ENCODE measurements at places on chromosomes 12 and 14. TPM values are rescaled to one million over a fixed set of nuclear protein-coding genes. Genes with fewer than 3 reads are reported as not detected.

- no peaks in the 10 kb centered on the region for H3K36me3 ChIP-seq
Measured at GRCh38 chr14:91399868-91400640, 17.6 kb downstream of the CCDC88C start.

DNA sequence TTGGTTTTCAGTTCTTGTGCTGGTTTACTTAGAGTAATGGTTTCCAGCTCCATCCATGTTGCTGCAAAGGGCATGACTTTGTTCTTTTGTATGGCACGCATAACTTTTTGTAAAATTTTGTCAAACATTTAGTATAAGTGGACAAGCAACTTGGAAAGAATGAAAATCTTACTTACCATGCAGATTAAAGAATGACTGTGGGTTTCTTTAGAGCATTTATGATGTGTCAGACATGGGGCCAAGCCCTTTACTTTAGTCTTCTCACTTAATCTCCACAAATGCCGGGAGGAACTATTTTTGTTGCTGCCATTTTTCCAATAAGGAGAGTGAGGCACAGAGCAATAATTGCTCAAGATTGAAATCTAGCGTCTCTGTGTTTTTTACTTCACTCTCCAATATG is 652.5 kb upstream of the TBX3 start:
- no peaks in the 10 kb centered on the region for H3K27me3 ChIP-seq
- H3K36me3 ChIP-seq: no peaks in the 10 kb centered on the region
- no peak overlapping the region for H3K4me3 ChIP-seq
- peaks cover 4% of the 10 kb centered on the region for H3K4me1 ChIP-seq
- no peak overlapping the region for H3K27ac ChIP-seq

DNA sequence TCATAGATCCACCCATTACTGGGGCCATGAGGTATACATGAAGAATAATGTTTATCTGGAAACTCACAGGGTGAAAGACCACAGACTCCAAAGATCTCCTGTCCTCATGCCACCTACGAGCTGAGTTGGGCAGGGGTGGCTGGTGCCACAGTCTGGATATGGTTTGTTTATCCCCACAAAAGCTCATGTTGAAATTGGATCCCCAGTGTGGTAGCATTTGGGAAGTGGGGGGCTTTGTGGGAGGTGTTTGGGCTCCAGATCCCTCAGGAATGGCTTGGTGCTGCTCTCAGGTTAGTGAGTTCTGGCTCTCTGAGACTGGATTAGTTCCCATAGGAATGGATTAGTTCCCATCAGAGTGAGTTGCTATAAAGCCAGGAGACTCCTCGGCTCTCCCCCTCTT is 192.3 kb upstream of the FSCB start:
- H3K4me1 ChIP-seq: no peaks in the 10 kb centered on the region
- no peaks in the 10 kb centered on the region for H3K36me3 ChIP-seq
- DNase-seq: no peak
- no peak overlapping the region for H3K4me3 ChIP-seq

DNA sequence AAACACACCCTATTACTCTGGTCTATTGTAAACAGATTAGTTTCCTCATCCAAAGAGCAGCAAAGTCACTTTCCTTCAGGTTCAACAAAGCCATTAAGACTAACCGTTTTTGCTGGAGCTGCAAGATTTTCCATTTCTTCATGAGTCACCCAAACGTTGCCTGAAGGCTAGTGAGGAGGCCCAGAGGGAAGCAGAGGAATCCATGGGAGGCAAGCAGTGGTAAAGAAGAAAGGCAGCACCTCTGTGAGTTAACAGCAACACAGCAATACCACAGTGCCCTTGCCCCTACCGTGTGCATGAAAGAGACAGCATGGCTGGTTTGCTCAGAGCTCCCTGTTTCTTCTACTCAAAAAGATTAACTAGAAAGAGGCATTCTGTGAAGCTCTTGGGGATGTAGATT is 206.3 kb downstream of the ACSS3 start:
- no peaks in the 10 kb centered on the region for H3K4me1 ChIP-seq
- DNase-seq: no peak
- H3K4me3 ChIP-seq: no peak overlapping the region

DNA sequence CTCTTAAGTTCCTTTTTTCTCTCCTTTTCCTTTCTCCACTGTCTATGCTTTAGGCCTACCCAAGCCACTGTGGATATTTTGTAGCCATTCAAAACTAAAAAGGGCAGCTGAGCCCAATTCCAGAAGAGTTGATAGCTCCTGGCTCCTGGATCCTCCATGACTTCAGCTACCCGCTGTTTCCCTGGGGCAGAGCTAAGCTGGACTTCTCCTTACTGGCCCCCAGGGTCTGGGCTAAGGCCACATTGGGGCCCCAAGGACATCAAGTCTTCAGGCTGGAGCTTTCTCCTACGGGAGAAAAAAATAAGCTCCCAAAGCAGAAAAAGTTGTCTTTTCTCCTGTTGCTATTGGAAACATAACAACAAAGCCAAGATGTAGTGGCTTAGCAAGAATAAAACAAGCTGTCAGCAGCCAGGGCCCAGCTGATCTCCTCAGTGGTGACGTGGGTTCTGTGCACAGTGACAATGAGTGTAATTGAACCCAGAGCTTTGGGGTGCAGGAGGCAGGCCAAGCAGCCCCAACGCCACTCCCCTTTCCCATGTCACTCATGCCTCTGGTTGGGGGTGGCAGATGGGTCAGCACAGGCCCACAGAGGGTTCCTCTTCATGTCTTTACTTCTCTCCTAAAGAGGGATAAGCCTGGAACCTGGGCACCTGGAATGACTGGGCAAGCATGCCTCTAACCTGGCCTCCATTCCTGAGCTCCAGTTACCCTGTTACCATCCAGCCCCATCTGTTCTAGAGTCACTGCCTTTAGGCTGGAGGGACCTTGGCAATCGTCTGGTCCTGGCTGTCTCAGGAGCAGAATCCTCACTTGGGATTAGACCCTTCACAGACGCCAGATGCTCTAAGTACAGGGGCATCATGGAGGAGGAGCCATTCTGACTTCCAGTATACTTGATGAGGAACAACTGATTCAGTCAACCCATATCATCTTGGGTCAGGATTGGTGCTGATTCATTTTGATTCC is 171.2 kb downstream of the ZFP36L1 start:
- peak; percentile 62 for DNase-seq
- H3K4me1 ChIP-seq: peaks cover 34% of the 10 kb centered on the region
- no peak overlapping the region for H3K4me3 ChIP-seq
- H3K27ac ChIP-seq: peak overlapping the region; percentile 38
- H3K36me3 ChIP-seq: no peaks in the 10 kb centered on the region

DNA sequence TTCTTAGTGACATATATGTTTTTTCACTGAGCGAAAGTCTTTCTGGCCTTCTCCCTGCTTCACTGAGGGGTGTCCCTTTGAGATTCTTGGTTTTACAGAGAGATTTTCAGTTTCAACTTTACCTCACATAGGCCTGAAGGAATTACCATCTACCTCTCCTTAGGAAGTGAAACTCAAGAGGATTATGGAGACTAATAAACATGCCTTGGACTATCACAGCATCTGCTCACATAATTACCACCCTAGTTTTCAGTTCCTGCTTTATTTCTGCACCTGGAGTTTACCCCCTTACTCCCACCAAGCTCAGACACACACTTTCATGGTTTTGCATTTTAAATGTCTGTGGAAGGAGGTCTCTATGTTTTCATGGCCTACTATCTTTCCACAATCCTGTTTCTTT is 118.3 kb upstream of the SCAF11 start:
- no peak for DNase-seq
- no peak overlapping the region for H3K27ac ChIP-seq
- H3K4me1 ChIP-seq: no peaks in the 10 kb centered on the region
- no peaks in the 10 kb centered on the region for H3K27me3 ChIP-seq
- no peak overlapping the region for H3K4me3 ChIP-seq

DNA sequence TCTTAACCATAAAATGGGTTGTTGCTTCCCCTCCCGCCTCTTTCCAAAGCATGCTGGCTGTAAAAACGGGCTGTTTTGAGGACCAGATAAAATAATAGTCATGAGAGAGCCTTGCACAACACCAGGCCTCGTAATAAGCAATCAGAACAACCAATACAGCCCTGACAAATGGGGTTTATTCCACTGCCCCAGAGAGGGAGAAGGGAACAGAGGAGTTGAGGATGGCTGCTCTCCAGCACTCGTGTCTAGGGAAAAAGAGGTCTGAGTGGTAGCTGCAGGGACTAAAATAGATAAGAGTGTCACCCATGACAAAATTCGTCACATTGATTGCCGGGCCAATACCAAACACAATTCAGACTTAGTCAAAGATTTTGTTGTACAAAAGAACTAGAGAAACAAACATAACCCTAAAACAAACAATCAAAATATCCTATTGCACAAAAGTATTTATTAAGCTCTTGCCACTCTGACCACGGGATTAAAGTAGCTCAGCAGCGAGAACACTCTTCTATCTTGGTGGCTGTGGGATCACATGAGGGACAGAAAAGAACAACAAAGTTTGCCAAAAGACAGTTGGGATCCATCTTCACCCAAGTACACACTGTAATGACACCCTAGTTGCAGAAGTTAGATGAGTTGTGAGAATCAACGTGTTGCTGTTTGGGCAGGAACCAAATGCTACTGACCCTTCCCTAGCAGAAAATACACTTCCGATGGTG is 188.0 kb downstream of the FOXN3 start:
- no peak overlapping the region for H3K4me3 ChIP-seq
- DNase-seq: peak; percentile 65
- no peaks in the 10 kb centered on the region for H3K27me3 ChIP-seq
- H3K27ac ChIP-seq: peak overlapping the region; percentile 78

DNA sequence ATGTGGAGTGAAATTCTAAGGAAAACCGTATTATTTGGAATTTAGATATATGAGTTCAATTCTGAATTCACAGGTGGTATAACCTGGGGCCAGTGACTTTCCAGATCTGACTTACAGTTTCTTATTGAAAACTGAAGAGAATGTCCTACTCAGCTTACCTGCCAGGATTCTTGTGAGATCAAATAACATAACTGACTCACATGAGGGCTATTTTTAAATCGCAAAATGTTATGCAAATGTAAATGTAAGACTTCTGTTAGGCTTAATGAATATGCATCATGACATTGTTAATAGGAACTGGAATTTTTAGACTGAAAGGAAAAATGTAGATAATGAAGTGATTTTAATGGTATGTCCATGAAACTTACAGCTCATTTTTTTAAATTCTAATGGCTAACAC is 1142.1 kb downstream of the FLRT2 start:
- no peaks in the 10 kb centered on the region for H3K27me3 ChIP-seq
- DNase-seq: no peak
- no peaks in the 10 kb centered on the region for H3K36me3 ChIP-seq
- no peak overlapping the region for H3K4me3 ChIP-seq

- no peak overlapping the region for H3K27ac ChIP-seq
- H3K4me1 ChIP-seq: no peaks in the 10 kb centered on the region
- H3K4me3 ChIP-seq: no peak overlapping the region
- no peaks in the 10 kb centered on the region for H3K36me3 ChIP-seq
- no peak for DNase-seq
- H3K27me3 ChIP-seq: no peaks in the 10 kb centered on the region
Measured at GRCh38 chr14:73477618-73478266, 13.0 kb upstream of the RIOX1 start.

GRCh38 chr12:10136637-10137205 is 6.7 kb upstream of the CLEC7A start:
- H3K4me3 ChIP-seq: no peak overlapping the region
- H3K36me3 ChIP-seq: no peaks in the 10 kb centered on the region
- no peak overlapping the region for H3K27ac ChIP-seq
- no peak for DNase-seq
- H3K4me1 ChIP-seq: no peaks in the 10 kb centered on the region

DNA sequence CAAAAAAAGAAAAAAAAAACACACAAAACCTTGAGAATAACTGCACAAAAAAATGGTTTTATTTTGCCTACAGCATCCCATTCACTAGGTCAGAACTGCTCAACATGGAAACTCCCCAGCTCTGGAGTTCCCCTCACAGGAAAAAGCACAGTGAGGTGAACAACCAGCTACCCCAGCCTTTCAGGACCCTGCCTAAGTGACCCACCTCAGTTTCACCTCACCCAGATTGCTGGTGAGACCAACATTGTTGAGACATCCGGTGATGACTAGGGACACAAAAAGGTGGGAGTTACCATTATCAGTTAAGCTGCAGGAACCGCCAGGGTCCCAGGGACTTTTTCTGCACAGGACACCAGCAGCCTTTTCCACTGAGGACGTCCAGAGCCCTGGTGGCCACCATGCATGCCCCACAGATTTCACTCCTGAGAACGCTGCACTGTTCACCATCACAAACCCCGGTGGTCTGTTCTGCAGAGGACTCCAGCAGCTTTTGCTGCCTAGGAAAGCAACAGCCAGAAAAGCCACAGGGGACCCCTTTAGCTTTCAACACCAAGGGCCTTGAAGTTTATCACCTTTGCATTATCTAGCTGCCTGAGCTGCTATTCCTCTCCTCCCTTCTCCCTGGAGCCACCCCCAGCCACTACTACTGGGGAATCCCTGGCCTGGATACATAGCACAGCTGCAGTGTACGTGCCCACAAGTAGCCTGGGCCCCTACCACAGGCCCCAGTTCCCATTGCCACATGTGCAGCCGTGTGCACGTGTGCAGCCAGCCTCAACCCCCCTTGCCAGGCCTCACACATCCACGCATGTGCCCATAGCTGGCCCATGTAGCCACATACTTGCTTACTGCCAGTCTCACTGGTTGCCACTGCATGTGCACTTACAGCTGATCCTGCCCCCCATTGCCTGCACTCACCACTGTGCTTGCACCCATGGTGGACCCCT is 62.5 kb upstream of the FAR2 start:
- no peaks in the 10 kb centered on the region for H3K36me3 ChIP-seq
- H3K4me1 ChIP-seq: no peaks in the 10 kb centered on the region
- no peaks in the 10 kb centered on the region for H3K27me3 ChIP-seq
- no peak overlapping the region for H3K4me3 ChIP-seq

DNA sequence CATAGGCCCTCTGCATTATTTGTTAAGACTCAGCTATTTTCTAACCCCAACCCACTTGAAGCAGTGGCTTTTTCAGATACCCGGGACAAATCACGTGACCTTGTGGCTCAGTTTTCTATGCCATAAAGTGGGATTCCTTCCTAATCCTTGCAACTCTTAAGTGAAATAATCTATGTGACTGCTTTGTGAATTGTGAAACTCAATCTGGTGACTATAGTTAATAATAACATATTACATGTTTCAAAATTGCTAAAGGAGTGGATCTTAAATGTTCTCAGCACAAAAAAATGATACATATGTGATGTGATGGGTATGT is 17.3 kb downstream of the EML1 start:
- H3K4me3 ChIP-seq: no peak overlapping the region
- H3K27me3 ChIP-seq: no peaks in the 10 kb centered on the region
- no peaks in the 10 kb centered on the region for H3K36me3 ChIP-seq

DNA sequence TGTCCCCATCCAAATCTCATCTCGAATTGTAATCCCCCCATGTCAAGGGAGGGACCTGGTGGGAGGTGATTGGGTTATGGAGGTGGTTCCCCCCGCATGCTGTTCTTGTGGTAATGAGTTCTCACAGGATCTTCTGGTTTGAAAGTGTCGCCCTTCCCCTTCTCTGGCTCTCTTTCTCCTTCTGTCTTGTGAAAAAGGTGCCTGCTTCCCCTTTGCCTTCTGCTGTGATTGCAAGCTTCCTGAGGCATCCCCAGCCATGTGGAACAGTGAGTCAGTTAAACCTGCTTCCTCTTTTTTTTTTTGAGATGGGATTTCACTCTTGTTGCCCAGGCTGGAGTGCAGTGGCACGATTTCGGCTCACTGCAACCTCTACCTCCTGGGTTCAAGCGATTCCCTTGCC is 104.0 kb downstream of the CCDC91 start:
- DNase-seq: no peak
- no peak overlapping the region for H3K4me3 ChIP-seq
- no peaks in the 10 kb centered on the region for H3K36me3 ChIP-seq
- no peak overlapping the region for H3K27ac ChIP-seq
- H3K27me3 ChIP-seq: no peaks in the 10 kb centered on the region

The KCNK13 gene
- total RNA-seq: not detected

The IFNG-AS1 gene
- not detected for total RNA-seq

The TAS2R42 gene
- total RNA-seq: not detected

The KRT74 gene
- total RNA-seq: not detected

The CLEC6A gene
- not detected for total RNA-seq

The PLD4 gene
- 0.25 TPM for total RNA-seq

The SNAPC1 gene
- 3.6 TPM for total RNA-seq

The SMCO2 gene
- not detected for total RNA-seq

The IAPP gene
- total RNA-seq: not detected
